ENCODE measurements at places on chromosomes 1 and 21.

GRCh38 chr21:40717028-40717427 lies 129.9 kb downstream of the DSCAM start:
- no peak for DNase-seq

GRCh38 chr1:11598461-11598860 lies 55.8 kb downstream of the FBXO2 start:
- no peak for DNase-seq

GRCh38 chr1:7538849-7539768 lies 232.0 kb upstream of the VAMP3 start:
- DNase-seq, result no peak

DNA sequence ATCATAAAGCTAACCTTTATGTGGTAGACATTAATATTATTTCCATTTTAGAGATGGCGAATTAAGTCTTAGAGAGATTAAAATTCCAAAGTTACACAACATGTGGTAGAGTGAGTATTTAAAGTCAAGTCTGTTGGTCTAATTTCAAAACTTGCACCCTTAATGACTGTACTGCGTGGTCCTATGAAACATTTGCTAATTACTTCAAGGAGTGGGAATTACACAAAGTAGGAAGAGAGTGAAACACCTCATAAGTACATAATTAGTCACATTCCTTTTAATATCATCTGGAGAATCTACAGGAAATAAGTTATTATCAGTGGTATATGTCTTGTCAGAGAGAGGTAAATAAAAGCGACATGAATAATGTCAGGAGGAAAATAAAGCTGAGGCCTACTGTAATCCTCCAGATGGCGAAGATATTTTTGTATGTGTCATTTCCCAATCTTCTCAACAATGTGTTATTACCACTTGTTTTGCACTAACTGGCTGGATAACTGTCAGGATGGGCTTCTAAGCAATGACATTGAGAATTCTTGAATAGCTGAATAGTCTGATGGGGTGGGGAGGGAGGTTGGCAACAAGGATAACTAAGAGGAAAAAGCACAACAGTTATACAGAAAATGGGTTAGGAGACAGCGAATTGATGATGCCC lies 95.5 kb downstream of the TNFSF18 start:
- no peak for DNase-seq

- DNase-seq, result peak; percentile 78
Observed at GRCh38 chr1:6603915-6604558, 1.4 kb upstream of the KLHL21 start.

DNA sequence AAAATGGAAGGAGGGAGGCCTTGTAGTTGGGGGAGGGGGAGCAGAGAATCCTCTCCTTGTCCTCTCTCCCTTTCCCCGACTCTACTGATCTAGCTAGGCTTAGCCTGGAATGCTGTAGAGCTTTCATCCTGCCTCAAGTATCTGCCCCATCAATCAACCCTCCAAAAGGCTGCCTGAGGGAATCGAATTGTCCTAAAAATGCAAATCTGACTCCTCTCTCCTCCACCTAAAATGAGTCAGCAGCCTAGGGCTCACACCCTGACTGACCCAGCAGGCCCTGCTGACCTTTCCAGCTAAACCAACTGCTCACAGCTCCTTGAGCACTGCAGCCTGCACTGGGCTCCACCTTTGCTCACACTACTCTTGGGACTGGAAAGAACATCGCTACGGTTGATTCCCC lies 2.8 kb downstream of the HPDL start:
- no peak for DNase-seq

GRCh38 chr1:156892190-156893047 lies 1.1 kb upstream of the PEAR1 start:
- peak; percentile 91 for DNase-seq

GRCh38 chr1:178951600-178951999 lies 74.1 kb upstream of the FAM20B start:
- no peak for DNase-seq

- DNase-seq, result no peak
Observed at GRCh38 chr1:106968644-106969043, 87.8 kb upstream of the PRMT6 start.

DNA sequence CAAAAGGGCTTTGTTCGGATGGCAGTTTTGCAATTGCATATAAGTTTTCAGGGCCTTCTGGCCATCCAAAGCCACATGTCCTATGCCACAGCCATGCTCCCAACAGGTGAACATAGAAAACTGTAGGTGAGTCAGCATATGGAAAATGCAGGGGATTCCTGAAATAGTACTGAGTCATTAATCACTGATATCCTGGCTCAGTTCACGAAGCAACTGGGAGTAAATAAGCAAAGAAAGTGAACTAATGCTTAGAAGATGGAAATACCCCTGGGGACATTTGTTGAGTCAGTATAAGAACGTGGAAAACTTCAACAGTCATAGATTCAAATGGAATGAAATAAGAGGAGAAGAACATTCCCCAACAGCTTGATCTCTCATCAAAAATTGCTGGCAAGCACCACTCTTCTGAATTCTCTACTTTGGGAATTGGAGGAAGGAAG lies 148.9 kb upstream of the RUNX1 start:
- DNase-seq, result no peak

DNA sequence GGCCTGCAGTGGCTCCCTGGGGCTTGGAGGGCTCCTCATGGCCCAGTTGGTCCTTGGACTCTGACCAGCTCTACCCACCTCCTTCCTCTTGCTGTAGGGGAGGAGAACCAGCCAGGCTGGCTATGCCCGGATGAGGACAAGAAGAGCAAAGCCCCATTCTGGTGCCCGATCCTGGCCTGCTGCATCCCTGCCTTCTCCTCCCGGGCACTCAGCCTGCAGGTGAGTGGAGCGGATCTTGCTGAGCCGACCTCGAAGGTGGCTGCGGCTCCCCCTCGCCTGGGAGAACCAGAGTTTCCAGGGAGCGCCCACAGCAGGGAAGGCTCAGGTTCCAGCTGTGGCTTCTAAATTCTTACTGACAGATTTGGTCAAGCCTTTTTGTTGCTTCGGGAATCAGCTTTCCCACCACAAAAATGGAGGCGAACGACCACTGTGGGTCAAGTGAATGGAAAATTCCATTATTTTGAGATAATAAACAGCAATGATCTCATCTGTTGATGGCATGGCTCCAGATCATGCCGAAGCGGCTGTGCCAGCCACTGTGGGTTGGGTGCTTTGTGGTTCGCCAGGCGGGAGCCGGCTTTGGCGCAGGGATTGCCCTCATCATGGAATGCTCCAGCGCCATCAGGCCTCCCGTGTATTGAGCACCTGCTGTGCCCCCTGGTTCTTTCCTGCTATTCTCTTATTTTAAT lies 106.5 kb upstream of the ACTL8 start:
- DNase-seq, result no peak

DNA sequence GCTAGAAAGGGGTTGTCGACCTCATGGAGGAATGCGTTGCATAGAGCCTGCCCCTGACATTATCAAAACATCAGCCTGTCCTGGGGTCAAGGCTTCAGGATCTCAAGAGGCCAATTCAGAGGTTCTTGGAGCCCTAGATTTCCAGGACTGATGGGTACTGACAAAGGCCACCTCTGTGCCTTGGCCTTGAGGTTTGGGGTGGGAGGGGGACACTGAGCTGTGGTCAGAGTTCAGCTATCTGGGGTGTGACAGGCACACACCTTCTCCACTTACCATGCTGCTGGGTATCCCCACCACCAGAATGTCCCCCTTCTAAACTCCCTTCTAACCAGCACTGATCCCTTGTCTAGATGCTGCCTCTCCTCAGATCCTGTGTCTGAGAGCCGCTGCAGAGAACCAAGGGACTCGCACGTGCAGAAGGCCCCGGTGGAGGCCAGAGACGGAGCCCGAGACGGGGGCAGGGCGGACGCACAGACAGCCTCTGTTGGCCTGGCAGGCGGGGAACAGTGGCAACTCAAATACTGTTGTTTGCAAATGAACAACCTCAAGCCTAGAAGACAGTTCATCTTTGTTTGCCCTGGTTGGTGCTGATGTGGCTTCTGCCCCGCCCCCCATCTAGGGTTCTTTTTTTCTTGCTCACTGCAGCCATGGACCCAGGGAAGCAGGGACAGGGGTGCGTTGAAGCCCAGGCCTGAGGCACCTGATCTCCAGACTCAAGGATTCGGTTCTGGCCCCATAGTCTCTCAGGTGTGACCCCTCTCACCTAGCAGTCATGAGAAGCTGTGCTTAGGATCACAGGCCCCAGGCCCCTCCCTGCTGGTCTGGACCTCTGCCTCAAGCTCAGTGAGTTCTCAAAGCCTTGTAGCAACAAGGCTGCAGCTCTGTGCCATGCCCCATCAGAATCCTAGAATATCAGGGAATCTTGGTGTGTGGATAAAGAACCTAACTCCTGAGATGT lies 28.1 kb upstream of the CSF1 start:
- no peak for DNase-seq

GRCh38 chr1:166119471-166119965 lies 47.3 kb downstream of the FAM78B start:
- no peak for DNase-seq

- no peak for DNase-seq
Observed at GRCh38 chr1:10031461-10031860, 1.3 kb upstream of the UBE4B start.

DNA sequence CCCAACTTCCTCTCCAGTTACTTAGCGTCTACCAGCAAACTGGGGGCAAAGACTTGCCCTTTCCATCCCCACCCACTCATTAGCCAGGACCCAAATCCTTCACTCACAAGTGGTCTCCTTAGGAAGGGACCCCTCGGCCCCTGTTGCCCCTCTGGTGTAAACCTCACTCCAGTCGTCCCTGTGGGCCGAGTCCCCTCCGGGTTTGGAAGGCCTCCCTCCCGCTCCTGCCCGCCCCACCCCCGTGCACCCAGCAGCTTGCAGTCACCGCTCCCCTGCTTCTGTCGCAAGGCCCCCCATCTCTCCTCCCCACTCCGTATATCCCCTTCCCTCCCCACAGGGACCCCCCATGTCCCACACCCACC lies 1.2 kb downstream of the EFHD2 start:
- DNase-seq, result no peak

- no peak for DNase-seq
Observed at GRCh38 chr1:163874070-163874469, 552.3 kb downstream of the NUF2 start.

GRCh38 chr1:54356680-54357147 lies 49.5 kb downstream of the SSBP3 start:
- DNase-seq, result no peak

DNA sequence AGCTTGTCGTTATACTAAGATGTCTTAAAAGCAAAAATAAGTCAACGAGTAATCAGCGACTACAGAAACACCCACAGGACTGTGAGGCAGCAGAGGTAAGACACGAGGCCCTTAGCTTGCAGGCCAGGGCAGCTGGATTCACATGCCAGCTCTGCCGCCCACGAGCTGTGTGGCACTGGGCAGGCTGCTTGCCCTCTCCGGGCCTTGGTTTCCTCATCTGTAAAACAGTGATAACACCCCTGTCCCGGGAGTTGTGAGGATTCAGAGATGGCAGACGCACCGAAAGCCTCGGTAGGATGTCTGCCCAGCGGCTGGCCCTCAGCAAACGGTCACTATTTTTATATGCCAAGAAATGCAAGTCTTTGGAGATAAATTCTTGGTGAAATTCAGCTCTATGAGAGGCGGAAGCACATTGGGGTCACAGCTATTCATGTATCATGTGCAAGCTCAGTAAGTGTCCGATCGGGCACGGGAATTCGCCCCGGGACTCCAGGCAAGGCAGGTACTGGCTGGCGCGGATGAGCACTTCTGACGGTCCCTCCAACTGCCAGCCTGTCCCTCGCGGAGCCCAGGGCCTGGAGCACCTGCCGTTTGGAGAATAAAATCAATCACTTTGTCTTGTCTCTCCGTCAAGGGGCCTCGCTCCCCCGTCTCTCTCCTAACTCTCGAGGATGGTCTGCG lies 1.1 kb downstream of the C2CD2 start:
- no peak for DNase-seq

GRCh38 chr1:204506201-204506968 lies 9.8 kb upstream of the MDM4 start:
- DNase-seq, result peak; percentile 81

- DNase-seq, result no peak
Observed at GRCh38 chr1:209756615-209757445, 977 bp downstream of the TRAF3IP3 start.

GRCh38 chr1:58735586-58735985 lies 35.7 kb upstream of the MYSM1 start:
- no peak for DNase-seq

- peak; percentile 55 for DNase-seq
Observed at GRCh38 chr1:869499-870244, 54.1 kb upstream of the SAMD11 start.

GRCh38 chr1:84615790-84616189 lies 41.5 kb upstream of the CTBS start:
- no peak for DNase-seq

DNA sequence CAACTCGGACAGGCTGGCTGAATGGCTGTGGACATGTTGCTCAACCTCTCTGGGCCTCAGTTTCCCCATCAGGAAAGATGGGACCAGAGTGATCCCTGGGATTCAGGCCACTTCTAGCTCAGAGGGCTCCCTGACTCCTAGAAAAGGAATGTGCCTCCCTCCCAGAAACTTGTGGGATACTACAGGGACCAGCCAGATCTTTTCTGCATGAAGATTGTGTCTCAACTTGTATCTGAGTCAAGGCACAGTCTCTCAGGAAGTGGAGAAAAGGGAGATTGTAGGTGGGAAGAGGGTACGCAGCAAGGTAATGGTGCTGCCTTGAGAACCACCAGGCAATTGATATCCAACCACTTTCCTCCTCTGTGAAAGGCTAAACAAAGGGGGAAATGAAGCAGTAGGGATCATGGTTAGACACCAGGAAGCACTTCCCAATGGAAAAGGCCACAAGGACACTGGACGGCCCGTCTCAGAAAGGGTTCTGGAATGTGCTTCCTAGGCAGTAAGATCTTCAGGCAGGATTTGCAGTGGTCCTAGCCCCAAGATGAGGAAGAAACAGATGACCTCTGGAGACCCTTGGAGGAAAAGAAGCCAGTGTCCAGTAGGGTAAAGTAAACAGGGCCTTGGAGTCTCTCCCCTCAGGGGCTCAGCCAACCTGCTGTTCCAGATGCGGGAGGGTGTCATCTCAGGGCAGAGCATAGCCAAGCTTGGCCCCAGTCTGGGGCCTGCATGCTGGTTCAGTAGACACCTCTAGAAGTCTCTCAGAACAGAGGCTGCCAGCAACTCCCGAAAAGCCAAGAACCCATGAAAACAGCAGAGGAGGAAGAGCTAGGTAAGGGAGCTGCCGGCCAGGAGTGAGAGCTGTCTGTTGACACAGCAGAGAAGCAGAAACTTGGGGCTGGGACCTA lies 16.8 kb downstream of the IFFO2 start:
- DNase-seq, result no peak

DNA sequence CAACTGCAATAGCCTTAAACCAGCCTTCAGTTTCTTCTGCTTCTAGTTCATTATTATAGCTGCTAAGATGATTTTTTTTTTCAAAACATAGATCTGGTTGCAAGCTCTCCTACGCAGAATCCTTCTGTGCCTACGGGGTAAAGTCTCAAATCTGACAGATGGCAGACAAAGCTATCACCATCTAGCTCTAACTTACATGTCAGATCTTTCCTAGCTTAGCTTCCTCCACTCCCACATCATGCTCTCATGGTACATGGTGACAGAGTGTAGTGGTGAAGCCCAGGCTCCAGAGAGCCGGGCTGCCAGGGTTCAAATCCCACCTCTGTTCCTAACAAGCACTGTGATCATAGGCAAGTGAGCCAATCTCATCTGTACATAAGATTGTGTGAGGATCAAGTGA lies 24.2 kb upstream of the GUCA2B start:
- no peak for DNase-seq

Data from left lung (tissue), 14 donors.